ENCODE measurements at places on chromosomes 13 and 19.

- DNase-seq = no peak
Measured at GRCh38 chr13:74528734-74529513, 394.7 kb upstream of the KLF12 start.

GRCh38 chr13:37187621-37188020, 82.2 kb upstream of the CSNK1A1L start:
- no peak for DNase-seq

GRCh38 chr13:111120422-111120821, 5.3 kb downstream of the ARHGEF7 start:
- no peak for DNase-seq

DNA sequence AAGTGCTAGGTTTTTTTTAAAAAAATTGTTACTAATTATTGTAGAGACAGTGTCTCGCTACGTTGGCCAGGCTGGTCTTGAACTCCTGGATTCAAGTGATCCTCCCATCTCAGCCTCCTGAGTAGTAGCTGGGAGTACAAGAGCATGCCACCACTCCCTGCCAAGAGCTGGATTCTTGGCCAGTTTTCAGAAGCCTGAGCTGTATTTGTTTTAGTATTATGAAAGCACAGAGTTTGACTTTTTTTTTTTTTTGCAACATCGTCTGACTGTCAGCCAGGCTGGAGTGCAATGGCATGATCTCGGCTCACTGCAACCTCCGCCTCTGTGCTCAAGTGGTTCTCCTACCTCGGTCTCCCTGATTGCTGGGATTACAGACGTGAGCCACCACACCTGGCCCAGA, 7.0 kb downstream of the ARMC6 start:
- no peak for DNase-seq

- peak; percentile 54 for DNase-seq
Measured at GRCh38 chr13:99522298-99522697, 21.0 kb downstream of the TM9SF2 start.

GRCh38 chr19:18908917-18909619, 10.1 kb downstream of the COPE start:
- no peak for DNase-seq

Measured in trophoblast cell (in vitro differentiated cells and primary cell).